Pulmonary artery endothelial cell (primary cell): ENCODE measurements at places on chromosomes 11 and 22.

- no peak for DNase-seq
These were observed 27.8 kb upstream of the MYH9 start for GRCh38 chr22:36415415-36416168.

- no peak for DNase-seq
These were observed 35.1 kb downstream of the WT1 start for GRCh38 chr11:32400196-32400595.

- DNase-seq: no peak
These were observed 693 bp downstream of the CSTF3 start for GRCh38 chr11:33160587-33160986.

DNA sequence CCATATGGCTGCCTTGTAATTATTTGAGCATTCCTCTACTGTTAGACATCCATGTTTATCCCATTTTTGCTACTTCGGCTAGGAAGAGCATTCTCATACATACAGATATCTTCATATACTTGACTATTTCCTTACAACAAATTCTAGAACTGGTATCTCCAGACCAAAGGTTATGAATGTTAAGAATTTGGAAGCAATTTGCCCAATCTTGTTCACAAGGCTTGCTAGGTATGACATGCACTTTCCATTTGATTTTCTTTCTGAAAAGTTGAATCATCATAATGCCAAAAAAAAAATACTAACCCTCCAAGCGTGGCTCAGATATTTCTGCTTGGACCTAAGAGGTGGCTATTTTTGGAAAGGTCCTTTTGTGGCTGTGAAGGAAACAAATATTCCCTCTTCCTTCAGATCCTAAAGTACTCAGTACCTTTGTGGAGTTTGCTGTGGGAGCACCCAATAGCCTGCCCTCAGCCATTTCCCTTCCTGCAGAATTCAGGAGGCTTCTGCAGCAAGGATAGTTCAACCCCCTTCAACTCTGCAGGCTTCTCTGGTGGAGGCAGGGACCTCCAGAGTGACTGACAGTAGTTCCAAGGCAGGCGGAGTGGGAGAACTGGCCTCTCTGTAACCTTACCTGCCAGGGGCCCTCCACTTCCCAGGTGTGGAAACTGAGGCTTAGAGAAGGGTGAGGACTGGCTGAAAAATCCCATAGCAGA, 22.0 kb upstream of the CPT1A start:
- no peak for DNase-seq

GRCh38 chr22:24411256-24412004, 16.0 kb upstream of the ADORA2A start:
- DNase-seq: no peak

DNA sequence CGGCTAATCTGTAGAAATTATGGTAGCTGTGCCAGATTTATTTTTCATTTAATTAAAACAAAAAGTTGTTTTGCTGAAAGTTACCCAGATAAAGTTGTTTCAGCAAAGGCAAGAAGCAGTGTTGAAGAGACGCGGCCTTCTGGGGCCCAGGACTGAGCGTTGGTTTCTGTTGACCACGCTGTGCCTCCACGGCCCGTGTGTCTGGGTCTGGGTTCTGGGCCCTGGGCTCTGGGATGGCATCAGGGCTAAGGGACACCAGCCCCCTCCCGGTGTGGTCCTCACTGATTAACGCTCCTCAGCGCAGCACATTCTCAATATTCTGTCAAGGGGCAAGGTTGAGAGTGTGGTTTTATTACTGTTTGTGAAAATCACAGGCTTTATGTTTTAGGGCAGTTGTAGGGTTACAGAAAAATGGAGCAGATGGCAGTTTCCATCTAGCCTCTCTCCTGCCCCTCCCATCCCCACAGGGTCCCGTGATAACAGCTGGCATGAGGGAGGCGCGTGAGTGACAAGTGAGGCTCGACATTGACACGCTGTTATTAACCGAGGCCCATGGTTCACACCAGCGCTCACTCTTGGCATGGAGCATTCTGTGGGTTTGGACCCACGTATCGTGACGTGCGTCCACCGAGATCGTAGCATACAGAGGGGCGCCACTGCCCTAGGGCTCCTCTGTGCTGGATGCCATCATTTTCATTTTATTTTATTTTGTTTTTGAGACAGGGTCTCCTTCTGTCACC, 1231.4 kb downstream of the BRD1 start:
- DNase-seq: no peak

- DNase-seq: peak; percentile 64
These were observed 1.4 kb downstream of the BDNF start for GRCh38 chr11:27698872-27699241.

GRCh38 chr11:108468478-108468864, 1.1 kb upstream of the C11orf65 start:
- no peak for DNase-seq

DNA sequence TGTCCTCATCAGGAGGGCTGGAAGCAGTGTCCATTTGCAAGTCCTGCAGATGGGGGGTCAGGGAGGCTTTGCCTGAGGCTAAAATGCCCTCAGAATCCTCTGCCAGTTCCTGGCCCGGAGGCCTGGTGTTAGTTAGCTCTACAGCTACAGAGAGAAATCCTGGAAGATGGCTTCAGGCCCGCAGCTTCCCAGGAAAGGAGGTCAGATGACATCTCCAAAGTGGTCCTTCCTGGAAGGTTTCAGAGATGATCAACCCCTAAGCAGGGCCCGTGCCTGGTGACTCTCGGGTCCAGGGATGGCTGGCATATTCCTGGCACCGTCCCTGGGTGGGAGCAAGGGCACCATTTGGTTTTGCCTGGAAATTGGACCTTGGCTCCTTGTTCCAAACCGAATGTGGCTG, 959.1 kb downstream of the BRD1 start:
- no peak for DNase-seq

DNA sequence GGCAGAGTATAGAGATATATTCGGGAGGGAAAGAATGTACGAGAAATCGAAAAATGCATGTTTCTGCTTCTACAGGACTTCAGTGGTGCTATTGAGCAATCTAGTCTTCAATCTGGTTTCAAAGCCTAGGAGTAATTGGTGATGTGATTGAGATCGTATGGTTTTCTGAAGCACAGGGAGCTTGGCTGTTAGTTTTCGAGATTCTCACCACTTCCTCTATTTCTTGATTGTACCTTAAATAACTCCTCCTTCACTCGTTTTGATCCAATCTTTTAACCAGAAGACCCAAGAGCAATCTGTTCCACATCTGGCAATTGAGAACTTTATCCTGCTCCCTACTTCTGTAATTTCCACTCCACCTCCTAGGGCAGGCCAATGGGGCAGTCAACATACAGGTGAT, 518 bp downstream of the CCDC179 start:
- no peak for DNase-seq

DNA sequence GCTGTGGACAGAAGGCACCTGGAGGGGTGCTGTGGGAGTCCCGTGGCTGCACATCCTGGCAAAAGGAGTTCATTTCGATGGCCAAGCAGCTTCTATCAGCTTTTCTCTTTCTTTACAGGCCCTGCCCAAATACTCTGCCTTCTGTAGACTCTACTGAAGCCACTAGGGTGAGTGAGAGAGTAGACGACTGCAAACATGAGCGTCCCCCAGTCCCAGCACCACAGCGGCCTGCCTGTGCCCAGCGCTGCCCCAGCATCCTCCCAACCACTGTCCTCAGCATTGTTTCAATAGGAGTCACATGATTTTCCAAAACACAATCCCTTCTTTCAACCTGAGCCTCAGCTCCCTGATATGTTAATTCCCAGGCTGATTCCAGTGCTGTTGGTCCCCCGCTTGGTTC, 110.0 kb downstream of the KIRREL3 start:
- no peak for DNase-seq

DNA sequence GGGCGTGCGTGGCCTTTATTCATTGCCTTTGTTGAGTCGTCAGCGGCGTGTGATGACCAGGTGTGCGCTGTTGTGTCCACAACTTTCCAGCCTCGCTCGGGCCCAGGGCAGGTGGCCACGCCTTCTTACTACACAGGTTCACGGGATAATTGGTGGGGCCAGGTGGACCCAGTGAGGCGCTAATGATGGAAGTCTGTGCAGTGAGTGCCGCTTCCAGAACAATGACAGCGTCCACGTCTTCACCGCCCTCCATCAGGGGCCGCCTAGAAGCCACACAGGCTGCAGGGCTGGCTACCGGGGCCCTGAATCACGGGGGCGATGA, 1197.3 kb downstream of the BRD1 start:
- DNase-seq: no peak

- DNase-seq: no peak
These were observed 257.7 kb downstream of the TBC1D22A start for GRCh38 chr22:47020166-47020565.

GRCh38 chr11:81444297-81444696, 1289.4 kb downstream of the FAM181B start:
- DNase-seq: no peak

DNA sequence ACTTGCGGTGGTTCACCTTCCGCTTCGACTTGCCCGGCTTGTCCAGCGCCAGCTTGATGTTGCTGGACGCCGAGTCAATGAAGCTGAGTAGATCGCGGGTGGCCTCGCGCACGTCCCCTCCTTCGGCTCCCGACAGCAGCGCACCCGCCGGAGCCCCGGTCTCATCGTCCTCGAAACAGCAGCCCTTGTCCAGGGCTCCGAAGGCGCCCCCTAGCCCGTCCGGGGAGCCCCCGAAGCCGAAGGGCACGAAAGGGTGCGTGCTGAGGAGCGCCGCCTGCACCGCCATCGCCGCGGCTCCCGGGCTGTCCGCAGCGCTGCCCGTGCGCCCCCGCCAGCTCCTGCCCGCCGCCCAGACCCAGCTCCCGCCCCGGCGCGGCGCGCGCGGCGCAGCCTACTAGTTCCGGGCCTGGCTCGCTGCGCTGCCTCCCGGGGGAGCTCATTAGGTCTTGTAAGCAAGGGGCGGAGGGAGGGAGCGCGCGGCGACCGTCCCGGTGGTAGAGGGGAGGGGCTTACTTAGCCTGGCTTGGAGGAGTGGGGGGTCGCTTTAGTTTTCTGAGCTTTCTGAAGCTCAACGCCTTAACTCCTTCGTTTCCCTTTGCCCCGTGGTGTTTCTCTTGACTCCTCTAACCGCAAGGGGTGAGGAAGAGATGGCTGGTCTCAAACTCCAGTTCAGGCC, at the start of gene FAM181B:
FAM181B (minus strand) TSS at position 421 of the 676 bp plus-strand sequence; CDS start at position 286, 135 bp downstream.
- no peak for DNase-seq

DNA sequence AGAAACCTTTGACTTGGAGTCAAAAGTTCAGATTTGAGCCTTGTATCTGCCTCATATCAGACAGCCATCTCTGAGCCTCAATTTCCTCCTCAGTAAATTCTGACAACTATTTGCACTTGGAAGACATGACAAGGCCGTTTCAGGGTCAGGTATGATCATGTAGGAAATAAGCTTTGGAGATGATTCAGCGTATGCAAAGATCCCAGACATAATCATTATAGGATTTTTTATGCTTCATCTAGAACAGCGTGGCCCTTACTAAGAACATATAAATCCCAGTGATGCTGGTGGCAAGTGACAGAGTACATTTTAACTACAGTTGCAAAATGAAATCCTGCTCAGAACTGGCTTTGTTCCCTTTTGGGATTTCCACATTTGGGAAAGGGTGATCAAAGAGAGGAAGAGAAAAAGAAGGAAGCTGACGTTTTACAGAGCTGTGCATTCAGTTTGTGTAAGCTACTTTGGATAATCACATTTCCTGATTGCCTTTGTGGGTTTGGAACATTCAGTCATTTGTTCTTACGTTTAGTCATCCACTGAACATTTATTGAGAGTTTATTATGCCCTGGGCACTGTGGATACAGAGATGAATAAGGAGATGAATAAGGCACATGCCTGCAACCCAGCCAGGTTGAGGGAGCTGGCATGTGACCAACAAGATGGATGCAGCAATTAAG, 81.9 kb upstream of the HEPHL1 start:
- no peak for DNase-seq

GRCh38 chr11:90661233-90661632, 438.4 kb upstream of the CHORDC1 start:
- DNase-seq: no peak

DNA sequence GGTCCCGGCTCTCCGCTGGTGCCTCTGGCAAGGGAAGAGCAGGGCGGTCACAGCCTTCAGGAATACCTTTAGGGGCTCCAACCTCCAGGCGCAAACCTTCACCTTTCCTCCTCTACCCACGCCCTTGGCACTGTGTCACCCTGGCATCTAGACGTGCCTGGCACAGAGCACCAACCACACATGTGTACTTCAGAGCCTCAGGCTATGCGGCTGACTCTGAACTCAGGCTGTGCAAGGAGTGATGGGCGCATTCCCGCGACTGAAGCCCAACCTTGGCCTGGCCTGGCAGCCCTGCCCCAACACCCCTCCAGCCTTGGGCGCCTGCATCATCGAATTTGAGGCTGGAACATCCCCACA, 11.4 kb downstream of the SCARF2 start:
- no peak for DNase-seq

DNA sequence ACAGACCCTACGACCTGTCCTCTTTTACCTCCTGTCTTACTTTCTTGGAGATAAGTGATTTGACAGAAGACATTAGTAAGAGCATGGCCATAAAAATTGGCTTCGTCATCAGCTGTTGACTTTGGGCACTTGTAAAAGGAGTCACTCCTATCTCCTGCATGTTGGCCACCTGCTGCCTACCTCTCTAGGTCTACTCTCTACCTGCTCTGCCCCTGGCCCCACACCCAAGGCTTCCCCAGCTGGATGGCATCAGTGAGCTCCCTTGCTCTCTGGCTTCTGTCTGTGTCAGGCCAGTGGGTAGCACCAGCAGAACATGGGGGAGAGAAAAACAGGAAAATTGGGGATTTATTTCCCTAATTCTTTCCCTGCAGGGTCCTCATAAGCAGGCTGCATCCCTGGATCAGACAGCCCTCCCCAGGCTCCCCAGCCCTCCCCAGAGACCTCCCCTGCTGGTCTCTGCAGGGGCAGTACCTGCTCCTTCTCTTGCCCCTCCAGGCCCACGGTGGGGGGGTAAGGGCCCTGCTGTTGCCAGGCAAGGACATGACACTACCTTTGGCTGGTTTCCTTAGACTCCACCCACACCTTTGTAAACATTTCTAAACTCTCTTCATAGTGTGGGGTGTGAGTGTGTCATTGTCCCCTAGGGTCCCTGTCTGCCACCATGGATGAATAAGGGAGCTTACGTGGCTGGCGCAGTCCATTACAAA, 157.0 kb upstream of the NECTIN1 start:
- no peak for DNase-seq

- DNase-seq: no peak
These were observed 2093.5 kb downstream of the LRRC4C start for GRCh38 chr11:39365809-39366436.

- DNase-seq: no peak
These were observed 48.2 kb downstream of the DNAJC24 start for GRCh38 chr11:31417816-31418215.

DNA sequence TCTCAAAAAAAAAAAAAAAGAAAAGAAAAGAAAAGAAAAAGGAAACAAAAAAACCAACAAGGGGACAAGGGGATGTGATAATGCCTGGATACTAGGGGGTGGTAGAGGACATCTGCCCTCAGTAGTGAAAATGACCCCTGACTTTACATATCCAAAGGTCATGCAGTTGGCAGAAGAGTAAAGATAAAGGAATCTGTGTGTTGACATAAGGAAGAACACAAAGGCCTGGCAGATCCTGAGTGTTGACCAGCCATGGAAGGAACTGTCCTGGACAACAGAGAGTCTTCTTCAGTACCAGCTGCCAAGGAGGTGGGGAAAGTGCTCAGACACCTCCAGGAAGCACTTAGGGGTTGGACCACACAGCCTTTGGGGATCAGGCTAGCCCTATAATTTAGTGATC, 12.6 kb downstream of the SLC43A1 start:
- no peak for DNase-seq

GRCh38 chr11:118000067-118000849, 14.1 kb downstream of the IL10RA start:
- DNase-seq: no peak
